NCI-H187 treated with DMSO at 0.1 percent for 48 hours (cell line): ENCODE measurements at places on chromosomes 2 and 18.

GRCh38 chr2:41170589-41170988 lies 718.7 kb upstream of the SLC8A1 start:
- DNase-seq, result no peak

DNA sequence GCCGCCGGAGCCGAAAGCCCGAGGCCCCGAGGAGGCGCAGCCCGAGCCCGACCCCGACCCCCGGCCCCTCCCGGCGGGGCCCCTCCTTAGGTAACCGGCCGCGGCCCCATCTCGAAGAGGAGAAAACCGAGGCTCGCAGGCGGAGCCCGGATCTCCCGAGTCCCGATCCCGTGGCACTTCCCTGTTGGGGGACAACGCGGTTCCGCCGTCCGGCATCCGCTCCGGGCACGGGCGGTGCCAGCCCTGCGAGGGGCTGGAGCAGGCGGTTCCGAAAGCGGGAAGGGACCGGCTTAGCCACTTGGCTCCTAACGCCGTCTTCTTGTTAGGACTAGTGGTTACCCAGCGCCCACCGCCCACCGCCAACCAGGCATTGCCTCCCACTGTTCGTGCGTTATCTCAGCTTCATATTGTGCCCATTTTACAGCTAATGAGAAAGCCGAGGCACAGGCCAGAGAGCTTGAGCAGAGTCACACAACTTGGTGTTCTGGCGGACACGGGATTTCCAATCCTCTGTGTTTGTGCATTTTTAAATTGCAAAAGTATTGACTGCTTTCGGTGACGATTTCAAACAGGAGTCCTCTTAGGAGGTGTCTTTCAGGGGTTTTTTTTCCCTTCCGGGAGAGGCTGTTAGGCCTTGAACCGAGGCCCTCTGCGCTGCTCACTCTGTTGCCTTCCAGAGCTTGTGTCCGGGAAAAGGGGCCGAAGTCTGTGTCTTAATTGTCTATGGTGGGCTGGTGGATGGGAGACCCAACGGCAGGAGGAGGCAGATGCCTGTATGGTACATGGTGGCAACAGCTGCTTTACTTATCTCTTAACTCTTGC lies 562 bp downstream of the CENPA start:
- no peak for DNase-seq

- DNase-seq, result no peak
Measured at GRCh38 chr2:58045580-58046334, 849 bp upstream of the VRK2 start.

GRCh38 chr2:201808027-201808426 lies 1.7 kb downstream of the CDK15 start:
- no peak for DNase-seq

GRCh38 chr2:133674433-133675331 lies 106.4 kb upstream of the NCKAP5 start:
- DNase-seq, result peak; percentile 46

GRCh38 chr2:209610631-209611030 lies 161.0 kb upstream of the UNC80 start:
- DNase-seq, result no peak

- no peak for DNase-seq
Measured at GRCh38 chr2:136149011-136149410, 31.1 kb upstream of the CXCR4 start.

DNA sequence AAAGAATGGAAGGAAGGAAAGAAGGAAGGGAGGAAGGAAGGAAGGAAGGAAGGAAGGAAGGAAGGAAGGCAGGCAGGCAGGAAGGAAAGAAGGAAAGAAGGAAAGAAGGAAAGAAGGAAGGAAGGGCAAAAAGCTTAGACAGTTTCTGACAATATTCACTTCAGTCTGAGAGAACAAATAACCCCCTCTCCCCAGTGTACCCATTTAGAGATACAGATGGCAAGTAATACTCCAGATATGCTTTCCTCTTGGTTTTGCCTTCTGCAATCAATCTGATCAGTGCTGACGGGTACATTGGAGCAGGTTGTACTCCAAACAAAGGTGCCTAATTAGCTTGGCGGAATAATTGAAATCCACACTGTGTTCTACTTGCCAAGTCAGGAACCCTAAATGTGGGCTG lies 534.6 kb upstream of the TMEFF2 start:
- no peak for DNase-seq

GRCh38 chr2:70992945-70993853 lies 1.5 kb downstream of the TEX261 start:
- no peak for DNase-seq

DNA sequence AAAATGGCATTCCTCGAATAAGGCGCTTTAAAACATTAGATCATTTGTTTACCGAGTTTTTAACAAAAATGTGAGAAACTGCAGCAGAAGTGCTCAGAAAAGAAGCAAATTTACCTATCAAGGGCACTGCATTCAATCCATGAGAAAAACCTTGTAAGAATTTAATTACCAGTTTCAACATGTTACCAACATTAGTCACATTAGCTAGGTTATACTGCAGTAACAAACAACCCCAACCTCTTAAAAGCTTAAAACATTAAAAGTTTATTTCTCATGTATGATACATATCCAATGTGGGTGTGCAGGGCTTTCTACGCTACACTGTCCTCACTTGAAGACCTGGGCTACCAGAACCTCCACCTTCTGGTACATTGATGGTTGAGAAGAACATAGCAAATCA lies 68.1 kb upstream of the CCBE1 start:
- DNase-seq, result no peak

DNA sequence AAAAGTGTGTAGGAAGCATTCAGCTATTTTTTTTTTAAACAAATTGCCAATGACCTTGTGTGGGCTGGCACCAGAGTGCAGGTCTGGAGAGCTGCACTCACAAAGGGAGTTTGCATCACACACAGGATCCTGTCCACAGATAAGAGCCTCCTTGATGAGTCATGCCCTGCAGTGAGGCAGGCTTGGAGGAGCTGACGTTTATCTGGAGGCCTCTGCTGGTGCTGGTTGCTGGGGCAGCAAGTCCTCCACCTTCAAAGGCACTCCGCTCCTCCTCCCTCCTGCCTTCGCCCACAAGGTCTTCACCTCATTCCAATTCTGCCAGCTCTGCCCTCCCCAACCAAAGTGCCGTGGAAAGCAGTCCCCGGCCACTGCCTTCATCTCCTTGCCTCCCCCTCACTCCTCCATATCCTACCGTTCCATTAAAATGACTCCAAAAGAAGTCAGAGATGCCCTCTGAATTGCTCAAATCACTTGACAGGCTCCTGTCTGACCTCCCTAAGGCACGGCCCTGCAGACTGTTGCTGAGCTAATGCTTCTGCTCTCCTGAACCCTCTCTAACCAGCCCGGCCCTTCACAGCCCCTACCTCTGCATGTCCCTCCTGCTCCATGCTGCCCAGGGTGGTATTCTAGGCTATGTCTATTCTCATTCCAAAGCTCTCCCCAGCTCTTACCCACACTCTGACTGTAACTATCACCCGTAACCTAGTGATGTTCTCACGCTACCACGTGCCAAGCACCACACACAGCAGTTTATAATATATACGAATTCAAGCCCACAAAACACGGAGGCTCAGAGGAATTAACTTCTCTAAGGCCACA lies 30.9 kb downstream of the LONRF2 start:
- DNase-seq, result no peak

DNA sequence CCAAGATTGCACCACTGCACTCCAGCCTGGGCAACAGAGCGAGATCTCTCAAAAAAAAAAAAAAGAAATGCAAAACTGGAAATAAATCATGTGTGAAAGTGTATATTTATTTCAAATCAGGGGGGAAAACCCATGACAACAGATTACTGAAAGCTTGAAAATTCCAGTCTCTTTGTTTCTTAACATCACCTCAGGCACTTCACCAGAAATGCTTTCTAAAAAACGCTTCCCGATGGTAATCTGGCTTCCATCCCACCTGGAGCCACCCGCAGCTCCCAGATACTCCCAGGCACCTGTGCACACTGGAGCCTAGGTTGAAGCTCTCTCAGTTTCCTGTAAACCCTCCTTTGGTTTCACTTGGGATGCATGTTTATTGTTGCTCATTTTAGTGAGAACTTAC lies 7.2 kb upstream of the ITGB6 start:
- DNase-seq, result no peak

DNA sequence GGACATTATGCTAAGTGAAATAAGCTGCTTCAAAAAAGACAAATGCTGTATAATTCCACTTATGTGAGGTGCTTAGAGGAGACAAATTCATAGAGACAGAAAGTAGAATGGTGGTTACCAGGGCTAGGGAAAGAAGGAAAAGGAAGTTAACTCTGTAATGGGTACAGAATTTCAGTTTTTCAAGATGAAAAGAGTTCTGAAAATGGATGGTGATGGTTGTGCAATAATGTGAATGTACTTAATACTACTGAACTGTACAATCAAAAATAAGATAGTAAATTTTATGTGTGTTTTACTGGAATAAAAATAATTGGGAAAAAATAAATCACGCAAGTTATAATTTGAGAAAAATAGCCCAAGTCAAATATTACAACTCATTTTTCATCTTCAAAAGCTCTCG lies 27.5 kb downstream of the ARHGAP25 start:
- no peak for DNase-seq

DNA sequence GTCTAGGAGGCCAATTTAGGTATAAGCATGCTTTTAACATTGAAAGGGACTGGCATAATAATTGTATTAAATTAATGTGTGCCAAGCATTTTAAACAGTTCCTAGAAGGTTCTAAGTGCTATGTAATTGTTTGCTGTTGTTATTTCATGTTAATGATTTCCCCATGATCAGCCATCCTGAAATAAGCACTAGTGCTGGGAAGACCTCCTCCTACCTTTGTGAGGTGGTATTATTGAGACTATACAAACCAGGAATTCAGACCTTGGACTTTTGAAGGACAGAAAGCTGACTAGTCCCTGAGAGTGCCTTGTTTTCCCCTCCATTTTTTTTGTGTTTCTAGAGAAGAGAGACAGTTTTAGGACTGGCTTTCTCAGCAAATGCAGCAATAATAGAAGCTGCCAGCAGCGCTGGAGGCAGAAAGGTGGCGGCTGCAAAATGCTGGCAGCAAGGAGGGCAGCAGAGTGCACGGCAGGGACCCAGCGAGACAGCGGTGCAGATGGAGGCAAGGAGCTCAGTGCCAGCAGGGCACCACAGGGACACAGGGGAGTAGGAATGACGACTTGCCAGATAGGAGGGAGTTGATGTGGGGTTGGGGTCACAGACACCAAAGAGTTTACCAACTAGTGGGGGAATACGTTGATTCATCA lies 25.3 kb downstream of the NABP1 start:
- DNase-seq, result no peak

DNA sequence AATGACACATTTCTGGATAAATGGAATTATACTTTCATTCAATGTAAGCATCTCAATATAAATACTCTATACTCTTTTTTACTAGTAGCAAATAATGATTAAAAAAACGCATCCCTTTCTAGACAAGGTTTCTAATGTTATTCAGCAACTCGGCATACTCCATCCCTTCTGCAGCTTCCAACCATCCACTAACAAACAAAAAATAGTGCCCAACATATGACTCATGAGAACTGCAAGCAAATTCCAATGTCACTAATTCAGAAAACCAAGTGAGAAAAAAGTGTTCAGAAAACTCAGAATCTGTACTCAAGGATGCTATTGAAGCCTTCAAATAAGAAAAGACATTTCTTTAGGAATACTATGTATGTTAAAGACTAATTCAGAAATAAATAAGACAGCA lies 140.0 kb downstream of the BAZ2B start:
- DNase-seq, result no peak

DNA sequence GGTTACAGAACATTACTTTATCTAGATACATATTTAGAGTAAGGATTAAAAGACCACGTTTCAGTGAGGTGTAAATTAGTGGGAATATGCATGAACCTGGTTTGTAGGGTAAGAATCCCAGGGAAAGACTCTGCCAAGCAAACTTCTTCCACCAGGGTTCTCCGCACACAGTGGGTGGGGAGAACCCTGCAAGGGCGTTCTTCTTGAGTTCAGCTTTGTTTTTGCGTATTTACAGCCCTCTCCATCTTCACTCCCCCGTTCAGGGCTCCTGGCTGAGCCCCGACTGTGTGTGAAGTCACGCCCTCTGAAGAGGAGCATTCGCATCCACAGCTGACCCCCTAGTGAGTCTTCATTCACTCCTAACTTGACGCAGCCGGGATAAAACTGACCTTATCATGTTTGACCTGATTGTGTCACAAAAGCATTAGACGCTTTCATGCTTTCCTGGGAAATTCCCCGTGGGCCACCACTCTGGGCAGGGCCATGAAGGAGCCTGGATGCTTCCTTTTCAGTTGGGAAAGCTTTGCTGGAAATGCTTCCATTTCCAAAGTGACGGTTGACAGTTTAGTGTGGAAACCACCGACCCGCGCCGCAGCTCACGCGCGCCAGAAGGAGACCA lies 1.0 kb downstream of the ALKAL2 start:
- no peak for DNase-seq

- DNase-seq, result no peak
Measured at GRCh38 chr2:5022061-5022460, 670.1 kb upstream of the SOX11 start.

DNA sequence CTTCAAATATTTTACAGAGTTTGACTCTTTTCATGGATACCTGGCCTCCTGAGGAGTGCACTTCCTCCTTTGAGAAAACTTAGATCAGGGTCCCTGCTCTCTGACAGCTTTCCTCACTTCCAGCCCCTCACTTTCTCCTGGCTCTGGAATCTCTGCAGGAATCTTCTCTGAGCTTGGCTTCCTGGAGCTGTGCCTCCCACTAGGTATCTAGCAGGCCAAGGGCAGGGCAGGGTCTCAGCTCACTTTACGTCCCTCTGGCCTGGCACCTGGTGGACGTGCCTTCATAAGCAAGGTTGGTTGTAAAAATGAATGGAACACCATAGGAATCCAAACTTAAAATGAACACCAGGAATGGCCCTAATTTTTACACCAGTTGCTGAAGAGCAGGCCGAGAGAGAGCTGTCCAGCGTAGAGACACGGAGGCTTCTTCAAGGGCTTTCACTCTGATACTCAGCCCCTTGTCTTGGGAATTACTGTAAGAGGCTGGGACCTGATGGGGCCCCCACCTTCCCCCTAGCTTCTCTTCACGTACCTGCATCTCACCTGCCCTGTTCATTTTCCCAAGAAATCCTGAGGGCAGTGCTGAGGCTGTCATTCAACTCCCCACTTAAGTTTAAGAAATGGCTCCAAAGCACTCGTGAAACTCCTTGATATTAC lies 426.9 kb upstream of the ID2 start:
- DNase-seq, result no peak

DNA sequence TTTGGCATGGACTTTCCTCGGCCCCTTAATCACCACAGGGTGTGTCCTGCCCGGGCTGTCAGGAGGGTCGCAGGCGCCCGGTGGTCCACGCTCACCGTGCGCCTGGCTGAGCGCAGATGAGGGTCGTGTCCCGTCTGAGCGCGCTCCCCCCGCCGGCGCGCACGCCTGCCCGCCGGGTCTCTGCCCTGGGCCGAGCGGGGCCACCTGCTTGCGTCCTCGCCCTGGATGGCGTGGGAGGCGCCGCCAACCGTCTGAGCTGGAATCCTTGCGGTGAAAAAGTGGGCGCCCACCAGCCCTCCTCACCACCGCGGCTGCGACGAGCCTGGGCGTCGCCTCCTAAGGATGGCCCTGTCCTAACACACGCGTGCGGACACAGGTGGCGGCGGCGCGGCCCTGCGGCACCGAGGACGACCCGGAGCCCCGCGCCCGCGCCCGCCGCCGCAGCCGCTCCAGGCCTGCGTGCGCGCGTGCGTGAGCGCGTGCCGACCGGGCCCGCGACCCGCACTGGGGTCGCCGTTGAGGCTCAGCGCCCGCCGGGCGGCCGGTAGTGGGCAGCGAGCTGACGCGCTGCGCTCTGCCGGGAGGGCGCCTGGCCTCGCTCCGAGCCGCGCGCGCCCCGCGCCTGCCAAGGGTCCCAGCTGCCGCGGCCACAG lies 126.6 kb downstream of the ARHGEF4 start:
- DNase-seq, result no peak

GRCh38 chr2:174266288-174266687 lies 18.0 kb upstream of the OLA1 start:
- no peak for DNase-seq

GRCh38 chr2:223801736-223802135 lies 35.6 kb downstream of the AP1S3 start:
- DNase-seq, result no peak
